ENCODE measurements at places on chromosomes 4 and X.
A peak's percentile ranks its signal among the peaks of the same experiment; 100 is the strongest.

GRCh38 chr4:72448231-72448630 is 120.8 kb downstream of the ADAMTS3 start:
- no peak for DNase-seq

- no peak for DNase-seq
These were observed 1.1 kb upstream of the ATP11C start for GRCh38 chrX:139933904-139934303.

- DNase-seq = no peak
These were observed 12.8 kb upstream of the ASMTL start for GRCh38 chrX:1465286-1466231.

GRCh38 chr4:142705820-142706219 is 140.3 kb downstream of the INPP4B start:
- DNase-seq = no peak

GRCh38 chr4:152735396-152735859 is 44.1 kb downstream of the TIGD4 start:
- DNase-seq = no peak

GRCh38 chrX:78997870-78998558 is 52.8 kb downstream of the P2RY10 start:
- DNase-seq = peak; percentile 0

- DNase-seq = no peak
These were observed 5.0 kb downstream of the PLP2 start for GRCh38 chrX:49176421-49177326.

DNA sequence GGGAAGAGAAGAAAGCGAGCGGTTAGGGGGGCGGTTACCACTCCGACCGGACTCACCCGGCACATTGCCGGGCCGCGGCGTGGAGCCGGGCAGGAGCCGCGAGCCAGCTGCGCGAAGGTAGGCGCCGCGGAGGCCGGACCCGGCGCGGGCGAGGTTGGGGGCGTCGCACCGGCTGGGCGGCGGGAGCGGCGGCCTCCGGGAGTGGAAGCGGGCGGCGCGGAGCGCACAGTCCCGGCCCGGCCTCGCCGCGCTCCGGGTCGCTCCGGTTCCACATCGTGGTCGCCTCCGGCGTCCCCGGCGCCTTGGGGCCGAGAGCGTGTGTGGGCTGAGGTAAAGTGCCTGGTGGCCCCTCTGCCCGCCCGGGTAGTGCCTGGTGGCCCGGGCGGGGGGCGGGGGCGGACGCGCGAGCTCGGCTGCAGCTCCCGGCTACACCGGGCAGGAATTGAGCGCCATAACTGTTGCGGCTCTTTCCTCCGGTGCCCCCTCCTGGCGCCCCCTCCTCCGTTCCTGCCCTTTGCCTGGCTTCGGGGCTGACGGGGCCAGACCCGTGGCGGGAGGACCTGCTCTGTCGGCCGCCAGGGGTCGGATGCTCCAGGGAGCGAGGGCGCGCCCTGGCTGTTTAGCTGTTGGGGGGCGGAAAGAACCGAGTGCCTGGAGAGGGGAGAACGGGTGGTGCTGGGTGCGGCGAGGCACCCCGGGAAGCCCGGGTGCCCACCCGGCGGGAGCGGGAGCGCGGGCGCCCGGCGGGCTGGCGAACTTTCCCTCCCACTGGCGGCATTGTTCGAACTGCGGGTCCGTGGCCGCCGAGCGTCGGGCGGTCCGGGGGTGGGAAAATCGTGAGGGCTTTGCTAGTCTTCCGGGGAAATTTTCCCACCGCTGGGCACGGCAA is 626 bp downstream of the JADE3 start:
- DNase-seq = peak; percentile 34

DNA sequence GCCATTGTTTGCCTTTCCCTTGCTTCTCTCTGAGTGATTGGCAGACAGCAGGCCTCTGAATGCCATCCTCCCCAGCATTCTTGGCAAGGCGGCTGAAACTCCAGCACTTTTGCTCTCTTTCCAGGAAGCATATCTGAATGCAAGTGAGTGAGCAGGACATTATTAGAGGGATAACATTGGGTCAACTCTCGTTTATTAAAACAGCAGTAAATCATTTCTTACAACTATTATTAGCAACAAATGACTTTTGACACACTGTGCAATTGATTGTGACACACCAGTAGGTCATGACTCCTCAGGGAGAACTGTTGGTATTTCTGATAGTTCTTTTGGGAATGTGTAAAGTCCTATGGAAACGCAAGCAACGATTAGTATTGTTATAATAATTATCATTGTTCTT is 103.8 kb downstream of the EFNB1 start:
- DNase-seq = no peak
